Panc1 (cell line): ENCODE measurements at places on chromosomes 3 and 15.

- DNase-seq = no peak
Measured at GRCh38 chr3:99833617-99834205, 16.0 kb downstream of the CMSS1 start.

DNA sequence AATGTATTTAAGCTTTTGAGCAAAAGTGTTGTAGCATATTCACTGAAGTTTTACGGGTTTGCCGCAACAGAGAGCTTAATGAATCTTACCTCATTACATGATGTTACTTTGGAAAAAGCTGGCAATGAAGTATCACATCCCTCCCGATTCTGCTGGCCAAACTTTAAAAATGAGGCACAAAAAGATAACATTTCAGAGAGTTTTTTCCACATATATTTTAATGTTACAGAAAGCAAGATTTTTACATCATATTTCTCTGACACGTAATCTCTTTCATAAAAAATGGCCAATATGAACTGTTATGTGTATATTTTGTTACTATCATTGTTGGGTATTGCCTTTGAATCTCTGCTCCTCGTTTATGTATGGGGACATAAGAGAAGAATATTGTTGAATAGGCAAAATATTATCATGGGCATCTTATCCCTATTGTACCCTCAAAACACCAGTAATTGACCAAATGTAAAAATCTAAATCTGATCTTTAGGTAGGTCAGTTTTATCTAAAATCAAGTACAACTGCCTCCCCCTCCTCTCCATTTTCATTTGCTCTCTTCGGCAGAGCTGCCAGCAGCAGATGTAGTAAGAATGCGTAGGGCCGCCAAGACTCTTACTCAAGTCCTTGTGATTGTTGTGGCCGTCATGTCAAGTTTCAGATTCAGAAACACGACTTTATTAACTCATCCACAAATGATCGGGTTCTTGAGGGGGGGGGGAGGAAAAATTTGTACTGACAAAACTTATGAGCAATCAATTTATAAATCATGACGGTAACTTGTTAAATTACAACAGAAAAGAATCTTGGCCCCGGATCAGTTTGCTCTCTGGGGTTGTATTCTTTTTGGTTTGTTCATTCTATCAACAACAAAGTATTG, 106.7 kb upstream of the THRB start:
- DNase-seq = no peak

DNA sequence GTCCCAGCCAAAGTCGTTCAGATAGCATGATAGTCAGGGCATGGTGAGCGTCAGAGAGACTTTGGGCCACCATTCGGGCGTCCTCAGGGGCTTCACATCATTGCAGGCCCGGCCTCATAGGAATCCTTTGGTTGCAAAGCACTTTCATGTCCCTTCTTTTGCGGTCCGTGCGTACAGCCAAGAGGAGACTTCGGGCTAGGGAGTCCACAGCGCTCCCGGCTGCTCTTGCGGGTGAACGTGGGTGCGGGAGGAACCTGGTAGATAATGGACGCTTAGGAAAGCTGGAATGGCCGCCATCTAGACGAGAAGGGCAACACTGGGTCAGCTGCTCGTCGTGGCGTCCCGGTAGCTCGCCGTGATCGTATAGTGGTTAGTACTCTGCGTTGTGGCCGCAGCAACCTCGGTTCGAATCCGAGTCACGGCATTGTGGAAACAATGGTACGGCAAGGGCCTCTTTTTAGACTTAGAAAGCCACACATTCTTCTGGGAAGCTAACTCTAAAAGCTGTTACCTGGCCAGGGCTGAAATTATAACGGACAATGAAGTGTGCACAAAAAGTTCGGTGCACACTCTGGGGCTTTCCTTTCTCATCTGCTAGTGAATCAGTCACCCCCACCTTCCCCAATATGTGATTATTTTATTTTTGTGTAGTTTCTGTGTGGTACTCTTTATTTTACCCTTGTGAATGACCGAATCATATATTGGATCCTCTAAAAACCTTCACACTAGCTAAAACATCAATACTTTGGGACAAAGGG, 13.2 kb upstream of the SHF start:
- peak; percentile 88 for DNase-seq

GRCh38 chr3:14378415-14378814, 24.0 kb upstream of the SLC6A6 start:
- no peak for DNase-seq

- no peak for DNase-seq
Measured at GRCh38 chr15:73781038-73781925, 28.1 kb upstream of the INSYN1 start.

DNA sequence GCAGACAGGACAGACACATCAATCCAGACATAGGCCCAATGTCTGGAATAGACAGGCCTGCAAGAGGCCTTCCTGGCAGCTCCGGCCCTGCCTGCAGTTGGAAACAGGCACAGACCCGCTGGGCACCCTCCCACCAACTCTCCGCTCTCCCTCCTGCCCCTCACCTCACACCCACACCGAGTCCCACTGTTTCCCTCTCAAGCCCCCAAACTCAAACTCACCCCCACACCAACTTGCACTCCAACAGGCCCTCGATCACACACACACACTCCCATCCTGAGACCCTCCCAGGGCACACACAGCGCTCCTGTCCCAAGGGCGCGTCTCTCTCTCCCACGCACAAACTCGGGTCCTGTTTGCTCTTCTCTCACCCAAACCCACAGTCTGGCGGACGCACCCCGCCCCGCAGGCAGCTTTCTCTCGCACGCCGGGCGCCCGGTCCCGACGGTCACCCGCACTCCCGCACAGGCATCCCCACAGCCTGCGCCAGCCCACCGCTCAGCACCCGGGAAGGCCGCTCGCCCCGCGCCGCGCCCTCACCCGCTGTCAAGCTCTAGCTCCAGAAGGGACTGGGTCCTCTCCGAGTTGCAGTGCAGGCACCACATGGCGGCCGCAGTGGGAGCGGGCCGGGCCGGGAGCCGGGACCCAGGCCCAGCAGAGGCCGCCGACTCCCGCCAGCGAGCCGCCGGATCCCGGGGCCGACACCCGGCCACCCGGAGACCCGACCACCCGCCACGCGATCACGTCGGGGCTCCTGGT, 106.2 kb downstream of the IQSEC1 start:
- no peak for DNase-seq

- no peak for DNase-seq
Measured at GRCh38 chr3:172305552-172305951, 142.7 kb downstream of the GHSR start.

GRCh38 chr3:50512131-50512530, 8.7 kb upstream of the CACNA2D2 start:
- DNase-seq = no peak

GRCh38 chr3:90054311-90054710, 946.9 kb downstream of the EPHA3 start:
- DNase-seq = no peak

DNA sequence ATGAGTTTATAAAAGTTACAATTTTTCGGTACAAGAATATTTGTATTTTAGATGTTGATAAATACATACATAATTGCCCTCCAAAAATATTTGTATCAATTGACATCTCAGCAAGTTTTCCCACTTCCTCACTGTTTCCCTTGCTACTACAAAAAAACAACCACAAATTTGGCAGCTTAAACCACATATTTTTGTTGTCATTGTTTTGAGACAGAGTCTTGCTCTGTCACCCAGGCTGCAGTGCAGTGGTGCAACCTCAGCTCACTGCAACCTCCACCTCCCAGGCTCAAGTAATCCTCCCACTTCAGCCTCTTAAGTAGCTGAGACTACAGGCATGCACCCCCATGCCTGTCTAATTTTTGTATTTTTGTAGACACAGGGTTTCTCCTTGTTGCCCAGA, 162.8 kb upstream of the RARB start:
- DNase-seq = no peak

- no peak for DNase-seq
Measured at GRCh38 chr3:194828116-194828515, 142.4 kb downstream of the FAM43A start.

DNA sequence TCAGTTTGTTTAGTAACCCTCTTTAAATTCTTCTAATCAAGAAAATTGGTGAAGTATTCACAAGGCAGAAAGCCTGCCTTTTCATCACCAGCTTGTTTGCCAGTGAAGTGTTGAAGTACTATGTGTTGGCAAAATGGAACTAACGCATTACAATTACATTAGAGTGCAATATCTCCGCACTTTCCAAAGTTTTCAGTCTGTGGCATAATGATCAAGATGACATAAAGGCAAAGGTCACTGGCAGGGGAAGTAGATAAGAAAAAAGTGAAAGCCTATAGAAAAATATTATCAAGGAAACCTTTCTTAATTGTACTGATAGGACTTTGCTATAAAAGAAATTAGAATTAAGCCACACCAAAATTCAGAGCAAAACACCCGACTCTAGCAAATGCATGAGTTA, 25.0 kb upstream of the TM4SF1 start:
- no peak for DNase-seq

DNA sequence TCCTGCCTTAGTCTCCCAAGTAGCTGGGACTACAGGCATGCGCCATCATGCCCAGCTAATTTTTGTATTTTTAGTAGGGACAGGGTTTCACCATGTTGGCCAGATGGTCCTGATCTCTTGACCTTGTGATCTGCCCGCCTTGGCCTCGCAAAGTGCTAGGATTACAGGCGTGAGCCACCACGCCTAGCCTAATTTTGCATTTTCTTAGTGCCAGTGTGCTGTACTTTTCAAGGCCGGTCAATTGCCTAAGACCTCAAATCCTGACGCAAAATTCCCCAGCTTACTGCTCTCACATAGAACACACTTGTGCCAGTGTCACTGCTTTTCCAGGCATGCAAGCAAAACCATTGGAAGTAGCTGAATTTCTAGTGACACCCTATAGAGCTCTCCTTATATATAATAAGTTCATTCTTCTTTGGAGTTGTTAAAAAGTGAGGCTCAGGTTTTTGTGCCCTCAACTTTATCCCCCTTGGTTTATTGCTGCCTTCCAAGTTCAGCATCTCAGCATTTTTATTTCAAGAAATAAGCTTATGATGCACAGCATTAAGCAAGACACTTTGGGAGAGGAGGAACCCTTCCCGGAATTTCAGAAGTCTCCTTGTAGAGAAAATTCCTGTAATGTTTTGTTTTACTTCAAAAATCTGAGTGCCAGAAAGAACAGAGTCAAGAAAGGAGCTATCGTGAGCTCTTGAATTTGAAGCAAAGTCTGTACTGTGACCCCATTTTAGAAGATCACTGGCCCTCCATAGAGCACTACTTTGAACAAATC, 93.2 kb downstream of the FILIP1L start:
- DNase-seq = no peak

GRCh38 chr3:54283470-54283869, 161.1 kb downstream of the CACNA2D3 start:
- no peak for DNase-seq

- no peak for DNase-seq
Measured at GRCh38 chr15:91845720-91846119, 7.8 kb upstream of the SLCO3A1 start.

- DNase-seq = no peak
Measured at GRCh38 chr3:16071206-16071605, 103.3 kb upstream of the GALNT15 start.

GRCh38 chr15:68639926-68640600, 61.3 kb downstream of the CORO2B start:
- DNase-seq = no peak

GRCh38 chr3:131549340-131549739, 46.6 kb upstream of the MRPL3 start:
- DNase-seq = peak; percentile 5

- no peak for DNase-seq
Measured at GRCh38 chr3:42562047-42562907, 19.5 kb downstream of the SEC22C start.

DNA sequence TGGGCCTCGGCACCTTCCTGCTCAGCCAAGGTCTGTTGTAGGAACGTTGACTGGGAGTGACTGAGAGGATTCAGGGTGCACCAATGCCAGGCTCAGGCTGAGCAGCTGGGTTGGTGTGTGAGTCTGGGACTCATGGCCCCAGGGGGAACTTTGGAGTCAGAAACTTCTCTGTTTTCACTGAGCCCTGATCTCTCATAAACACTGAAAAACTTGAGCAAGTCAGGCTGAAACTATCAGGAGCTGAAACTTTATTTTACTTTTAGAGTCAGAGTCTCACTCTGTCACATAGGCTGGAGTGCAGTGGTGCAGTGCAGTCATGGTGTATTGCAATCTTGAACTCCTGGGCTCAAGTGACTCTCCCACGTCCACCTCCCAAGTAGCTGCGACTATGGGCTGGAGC, 3.0 kb downstream of the TRAK1 start:
- DNase-seq = no peak

- DNase-seq = no peak
Measured at GRCh38 chr15:39399600-39399999, 181.3 kb upstream of the THBS1 start.

DNA sequence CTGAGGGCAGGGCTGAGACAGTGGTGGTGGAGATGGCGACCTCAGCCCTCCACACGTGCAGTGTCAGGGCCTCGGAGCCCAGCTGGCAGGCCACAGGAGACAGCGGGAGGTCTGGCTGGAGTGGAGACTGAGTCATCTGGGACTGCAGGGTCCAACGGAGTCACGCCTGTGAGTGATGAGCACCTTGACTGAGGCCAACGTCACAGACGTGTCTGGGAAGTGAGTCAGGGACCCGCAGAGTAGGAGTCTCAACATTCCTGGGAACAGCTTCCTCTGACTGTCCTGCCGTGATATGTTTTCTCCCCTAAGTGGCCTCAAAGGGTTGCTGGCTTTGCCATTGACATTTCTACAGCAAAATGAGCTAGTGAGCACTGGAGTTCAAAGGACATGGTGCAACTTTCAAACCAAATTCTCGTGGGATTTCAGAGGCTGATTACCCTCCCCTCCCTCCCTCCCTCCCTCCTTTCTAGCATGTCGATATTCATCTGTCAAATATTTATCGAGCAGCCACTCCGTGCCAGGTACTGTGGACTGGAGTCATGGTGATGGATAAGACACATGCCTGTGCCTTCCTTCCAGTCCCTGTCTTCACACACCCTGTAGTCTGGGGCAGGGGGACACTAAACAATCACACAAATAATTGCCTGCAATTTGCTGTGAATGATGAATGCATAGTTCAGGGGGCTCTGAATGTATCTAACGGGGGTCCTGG, 53.3 kb upstream of the AMOTL2 start:
- peak; percentile 95 for DNase-seq

- no peak for DNase-seq
Measured at GRCh38 chr3:32860499-32860898, 42.7 kb downstream of the TRIM71 start.

- DNase-seq = no peak
Measured at GRCh38 chr3:123442125-123442524, 6.8 kb downstream of the ADCY5 start.

DNA sequence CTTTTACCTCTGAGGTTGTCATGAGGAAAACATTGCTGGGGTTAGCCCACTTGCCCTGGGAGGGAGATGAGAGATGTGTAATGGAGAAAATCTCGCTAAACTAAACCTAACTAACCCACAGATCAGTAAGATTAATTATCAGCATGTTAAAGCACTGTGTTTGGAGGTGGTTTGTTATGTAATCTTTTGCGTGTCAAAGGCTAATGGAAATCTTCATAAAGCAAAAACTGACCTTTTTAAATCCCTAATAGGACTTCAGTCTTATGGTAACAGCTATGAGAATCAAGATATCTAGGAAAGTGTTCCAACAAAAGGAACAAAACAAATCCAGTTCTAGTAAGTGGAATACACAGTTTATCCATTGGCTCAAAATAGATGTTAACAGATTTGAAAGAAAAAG, 102.7 kb downstream of the PLOD2 start:
- DNase-seq = no peak
